ENCODE measurements at places on chromosomes 4 and X.

DNA sequence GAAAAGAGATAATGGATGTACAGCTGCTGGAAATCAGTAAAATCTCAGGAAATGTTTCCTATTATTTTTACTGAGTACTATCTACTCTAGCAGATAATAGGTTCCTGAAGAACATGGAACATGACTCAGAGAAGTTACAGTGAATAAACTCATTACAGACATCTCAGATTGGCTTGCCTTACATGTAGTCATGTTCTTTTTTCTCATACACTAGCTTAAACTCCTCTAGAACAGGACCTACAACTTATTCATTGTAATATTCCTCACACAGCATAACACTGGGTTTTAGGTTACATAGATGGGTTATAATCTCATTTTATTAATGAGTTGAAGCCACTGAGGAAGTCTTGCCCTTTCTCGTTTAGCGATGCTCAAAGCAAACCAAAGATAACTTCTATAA, 86.9 kb upstream of the BMP2K start:
- no peak for DNase-seq

DNA sequence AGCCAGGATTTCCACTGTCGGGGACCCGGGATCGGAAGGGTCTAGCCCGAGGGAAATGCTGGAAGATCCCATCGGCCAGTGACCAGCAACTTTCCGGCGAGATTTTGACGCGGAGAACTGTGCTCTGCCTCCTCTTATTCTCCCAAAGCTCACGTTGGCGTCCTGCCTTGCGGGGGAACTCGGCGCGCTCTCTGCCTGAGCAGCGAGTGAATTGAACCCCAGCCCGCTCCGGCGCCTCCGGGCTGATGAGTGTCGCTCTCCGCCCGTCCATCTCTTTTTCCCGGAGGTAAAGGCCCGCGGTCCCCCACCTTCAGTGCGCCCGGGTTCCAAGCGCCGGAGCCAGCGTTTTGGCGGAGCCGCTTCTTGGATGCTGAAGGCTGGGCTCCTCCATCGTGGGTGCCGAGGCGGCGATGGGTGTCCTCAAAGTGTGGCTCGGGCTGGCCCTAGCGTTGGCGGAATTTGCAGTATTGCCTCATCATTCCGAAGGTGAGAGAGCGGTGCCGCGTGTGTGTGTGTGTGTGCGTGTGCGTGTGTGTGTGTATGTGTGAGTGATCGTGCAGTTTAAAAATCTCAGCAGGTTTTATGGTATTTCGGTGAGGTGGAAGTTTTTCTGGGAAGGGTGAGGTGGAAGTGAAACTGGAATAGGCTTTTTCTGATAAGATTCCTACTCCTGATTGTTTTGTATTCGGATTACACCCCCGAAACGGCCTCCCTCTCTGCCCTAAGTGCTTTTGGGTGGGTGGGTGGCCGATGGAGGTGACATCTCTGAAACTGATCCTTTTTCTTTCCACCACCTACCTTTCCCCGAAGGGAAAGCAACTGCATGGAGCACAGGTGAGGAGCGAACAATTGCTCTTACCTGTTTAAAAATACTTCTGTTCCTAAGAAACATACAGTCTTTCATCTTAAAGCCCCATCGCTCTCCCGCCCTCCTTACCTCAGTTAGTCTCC, 752 bp downstream of the FRAS1 start:
- peak; percentile 50 for DNase-seq

GRCh38 chr4:40559585-40560465, 69.8 kb downstream of the RBM47 start:
- DNase-seq = no peak

- DNase-seq = no peak
Measured at GRCh38 chr4:177718514-177718913, 276.3 kb upstream of the AGA start.

GRCh38 chr4:74038425-74039314, at the start of gene CXCL3:
Gene CXCL3, minus strand, starts transcription at chr4:74038689. Its CDS starts 78 bp downstream, at chr4:74038611.
- DNase-seq = peak; percentile 71

- DNase-seq = no peak
Measured at GRCh38 chr4:1234811-1235292, 14.1 kb downstream of the CTBP1 start.

GRCh38 chr4:123127218-123127617, 204.8 kb upstream of the NUDT6 start:
- peak; percentile 5 for DNase-seq

- DNase-seq = peak; percentile 54
Measured at GRCh38 chr4:2837904-2838496, 5.6 kb upstream of the ADD1 start.

DNA sequence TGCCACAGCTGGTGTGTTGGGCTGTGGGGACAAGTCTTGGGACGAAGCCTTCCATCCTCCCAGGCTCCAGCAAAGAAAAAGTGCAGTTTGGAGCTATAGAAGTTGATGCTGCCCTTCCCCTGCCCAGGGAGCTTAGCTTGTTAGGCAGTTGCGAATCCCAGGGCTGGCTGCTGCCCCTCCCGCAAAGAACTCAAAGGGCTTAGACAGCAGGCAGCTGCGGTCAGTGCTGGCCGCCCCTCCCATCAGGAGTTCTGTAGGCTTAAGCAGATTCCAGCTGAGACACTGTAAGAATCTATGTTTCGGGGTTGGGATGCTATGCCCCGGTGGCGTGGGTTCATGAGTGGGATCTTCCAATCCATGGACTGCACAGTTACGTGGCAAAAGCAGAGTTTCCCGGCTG, 956.7 kb downstream of the GLUD2 start:
- no peak for DNase-seq

- DNase-seq = no peak
Measured at GRCh38 chr4:111959222-111959621, 186.0 kb upstream of the FAM241A start.

DNA sequence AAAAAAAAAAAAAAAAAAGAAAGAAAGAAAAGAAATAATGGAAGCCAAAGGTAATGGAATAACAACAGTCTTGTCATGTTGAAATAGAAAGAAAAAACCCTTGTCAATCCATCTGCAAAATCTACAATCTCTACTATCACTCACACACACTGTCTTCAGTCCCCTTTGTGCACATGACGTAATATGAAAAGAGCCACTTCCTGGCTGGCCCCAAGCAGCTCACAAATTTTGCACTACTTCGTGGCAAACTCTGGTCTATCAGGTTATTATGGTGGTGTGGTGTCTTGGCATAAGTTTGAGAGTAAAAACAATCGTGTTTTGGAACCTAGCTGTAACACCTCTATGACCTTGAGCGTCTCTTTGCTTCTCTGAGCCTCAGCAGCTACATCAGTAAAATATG, 8.3 kb upstream of the AFAP1 start:
- DNase-seq = no peak

DNA sequence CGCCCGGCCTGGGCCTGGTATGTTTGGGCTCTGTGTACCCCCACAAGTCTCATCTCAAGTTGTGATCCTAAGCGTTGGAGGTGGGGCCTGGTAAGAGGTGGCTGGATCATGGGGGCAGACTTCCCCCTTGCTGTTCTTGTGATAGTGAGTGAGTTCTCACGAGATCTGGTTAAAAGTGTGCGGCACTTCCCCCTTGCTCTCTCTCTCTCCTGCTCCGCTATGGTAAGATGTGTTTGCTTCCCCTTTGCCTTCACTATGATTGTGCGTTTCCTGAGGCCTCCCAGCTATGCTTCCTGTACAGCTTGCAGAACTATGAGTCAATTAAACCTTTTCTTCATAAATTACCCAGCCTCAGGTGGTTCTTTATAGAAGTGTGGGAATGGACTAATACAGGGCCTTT, 53.0 kb downstream of the CHST7 start:
- DNase-seq = peak; percentile 97

- DNase-seq = no peak
Measured at GRCh38 chr4:41204400-41204978, 9.9 kb downstream of the APBB2 start.

DNA sequence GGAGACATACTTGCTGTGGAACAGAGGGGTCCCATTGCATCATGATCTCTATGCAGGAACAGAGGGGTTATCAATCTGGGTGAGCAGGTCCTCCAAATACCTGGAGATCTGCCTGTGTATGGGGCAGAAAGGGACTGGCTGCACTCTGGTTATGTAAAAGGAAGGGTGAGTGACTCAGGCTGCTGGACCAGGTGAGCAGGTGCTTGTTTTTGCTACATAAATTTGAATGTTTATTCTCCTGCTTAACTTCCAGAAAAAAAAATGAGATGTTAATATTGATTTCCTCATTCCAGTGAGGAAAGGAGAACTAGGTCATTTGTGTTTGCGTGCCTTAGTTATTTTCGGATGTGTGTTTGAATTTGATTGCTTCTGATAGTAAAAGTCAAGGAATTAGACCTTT, 225.8 kb upstream of the TRAM1L1 start:
- no peak for DNase-seq

GRCh38 chr4:114399105-114399504, 199.5 kb upstream of the UGT8 start:
- no peak for DNase-seq

DNA sequence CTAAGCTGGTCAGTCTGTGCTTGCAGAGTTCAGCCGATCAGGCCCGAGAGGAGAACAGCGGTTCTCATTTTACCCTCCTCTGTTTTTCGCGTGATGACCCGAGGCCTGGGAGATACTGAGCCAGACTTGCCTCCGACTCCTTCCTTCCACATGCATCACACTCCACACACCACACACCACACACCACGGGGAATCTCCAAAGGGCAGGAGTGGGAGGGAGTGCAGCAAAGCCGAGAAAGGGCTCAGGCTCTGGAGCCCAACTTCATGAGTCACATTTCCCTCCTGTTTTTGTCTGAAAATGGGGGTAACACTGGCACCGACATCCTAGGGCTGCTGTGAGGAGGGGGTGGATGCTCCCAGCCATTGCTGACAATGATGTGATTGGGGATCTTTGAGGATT, 38.9 kb downstream of the TKTL1 start:
- no peak for DNase-seq

- DNase-seq = no peak
Measured at GRCh38 chrX:107750861-107751445, 24.6 kb downstream of the TSC22D3 start.

DNA sequence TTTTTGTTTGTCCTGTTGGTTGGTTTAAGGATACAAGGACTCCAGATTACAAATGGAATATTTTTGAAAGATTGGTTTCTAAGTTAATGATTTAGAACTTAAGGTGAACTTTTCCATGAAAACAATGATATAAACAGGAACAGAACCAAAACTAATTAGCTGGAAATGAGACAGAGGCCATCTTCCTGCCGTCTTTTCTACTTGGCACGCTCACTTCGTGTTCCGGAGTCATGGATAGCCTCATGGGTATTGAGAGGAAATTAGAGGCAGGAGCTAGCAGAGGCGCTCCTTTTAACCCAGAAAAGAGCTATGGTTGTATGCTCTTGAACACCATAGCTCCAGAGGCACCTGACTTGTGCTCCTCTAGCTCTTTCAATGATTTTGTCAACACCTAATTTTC, 2.4 kb downstream of the FAM241A start:
- DNase-seq = peak; percentile 61

- DNase-seq = peak; percentile 83
Measured at GRCh38 chr4:109302361-109303139, at the start of gene COL25A1. Gene COL25A1, minus strand, starts transcription at chr4:109302658.

Measured in KBM-7 (cell line).